Right lung (tissue), 10 donors: ENCODE measurements at places on chromosomes 5 and 9. TPM values are rescaled to one million over a fixed set of nuclear protein-coding genes. Genes with fewer than 3 reads are reported as not detected.

Gene RNF183
- polyA plus RNA-seq = 0.61 TPM

Gene SLC45A2
- 0.17 TPM for polyA plus RNA-seq

DNA sequence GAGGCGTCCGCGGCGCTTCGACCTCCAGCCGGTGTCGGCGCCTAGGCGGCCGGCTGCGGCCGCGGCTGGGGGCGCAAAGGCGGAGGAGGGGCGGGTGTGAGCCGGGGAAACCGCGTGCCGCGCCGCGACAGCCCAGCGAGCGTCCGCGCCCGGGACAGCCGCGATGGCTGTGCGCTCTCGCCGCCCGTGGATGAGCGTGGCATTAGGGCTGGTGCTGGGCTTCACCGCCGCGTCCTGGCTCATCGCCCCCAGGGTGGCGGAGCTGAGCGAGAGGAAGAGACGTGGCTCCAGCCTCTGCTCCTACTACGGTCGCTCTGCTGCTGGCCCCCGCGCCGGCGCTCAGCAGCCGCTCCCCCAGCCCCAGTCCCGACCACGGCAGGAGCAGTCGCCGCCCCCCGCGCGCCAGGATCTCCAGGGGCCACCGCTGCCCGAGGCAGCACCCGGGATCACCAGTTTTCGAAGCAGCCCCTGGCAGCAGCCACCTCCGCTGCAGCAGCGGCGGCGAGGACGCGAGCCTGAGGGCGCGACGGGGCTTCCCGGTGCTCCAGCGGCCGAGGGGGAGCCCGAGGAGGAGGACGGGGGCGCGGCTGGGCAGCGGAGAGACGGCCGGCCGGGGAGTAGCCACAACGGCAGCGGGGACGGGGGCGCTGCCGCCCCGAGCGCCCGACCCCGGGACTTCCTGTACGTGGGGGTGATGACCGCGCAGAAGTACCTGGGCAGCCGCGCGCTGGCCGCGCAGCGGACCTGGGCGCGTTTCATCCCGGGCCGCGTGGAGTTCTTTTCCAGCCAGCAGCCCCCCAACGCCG is 605 bp downstream of the CHSY3 start:
- DNase-seq = peak; percentile 6

Gene PCBD2
- 14.1 TPM for polyA plus RNA-seq

DNA sequence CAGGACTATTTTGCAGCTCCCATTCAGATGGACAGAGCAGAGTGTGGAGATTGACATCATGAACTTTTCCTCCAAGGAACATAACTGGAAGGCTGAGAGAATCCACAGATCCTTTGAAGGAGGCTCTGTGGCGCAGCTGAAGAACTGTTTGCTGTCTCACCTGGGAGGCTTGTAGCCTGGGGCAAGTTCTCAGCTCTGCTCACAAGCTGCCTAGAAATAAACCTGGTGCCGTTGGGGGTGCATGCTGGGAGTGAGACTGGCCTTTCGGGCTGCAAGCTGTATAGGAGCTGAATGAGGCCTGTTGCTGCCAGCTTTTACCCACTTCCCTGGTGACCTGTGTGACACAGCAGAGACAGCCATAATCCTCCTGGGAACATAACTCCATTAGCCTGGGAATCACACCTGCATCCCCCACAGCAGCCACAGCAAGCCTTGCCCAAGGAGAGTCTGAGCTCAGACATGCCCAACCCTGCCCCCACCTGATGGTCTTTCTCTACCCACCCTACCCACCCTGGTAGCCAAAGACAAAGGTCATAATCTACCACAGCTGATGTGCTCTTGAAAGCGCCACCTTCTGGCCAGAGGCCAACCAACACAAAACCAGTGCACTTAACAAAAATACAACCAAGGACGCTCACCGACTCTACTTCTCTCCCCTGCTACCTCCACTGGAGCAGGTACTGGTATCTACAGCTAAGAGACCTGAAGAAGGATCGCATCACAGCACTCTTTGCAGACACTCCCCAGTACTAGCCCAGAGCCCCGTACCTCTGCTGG is 205.1 kb upstream of the MRPS30 start:
- no peak for DNase-seq

DNA sequence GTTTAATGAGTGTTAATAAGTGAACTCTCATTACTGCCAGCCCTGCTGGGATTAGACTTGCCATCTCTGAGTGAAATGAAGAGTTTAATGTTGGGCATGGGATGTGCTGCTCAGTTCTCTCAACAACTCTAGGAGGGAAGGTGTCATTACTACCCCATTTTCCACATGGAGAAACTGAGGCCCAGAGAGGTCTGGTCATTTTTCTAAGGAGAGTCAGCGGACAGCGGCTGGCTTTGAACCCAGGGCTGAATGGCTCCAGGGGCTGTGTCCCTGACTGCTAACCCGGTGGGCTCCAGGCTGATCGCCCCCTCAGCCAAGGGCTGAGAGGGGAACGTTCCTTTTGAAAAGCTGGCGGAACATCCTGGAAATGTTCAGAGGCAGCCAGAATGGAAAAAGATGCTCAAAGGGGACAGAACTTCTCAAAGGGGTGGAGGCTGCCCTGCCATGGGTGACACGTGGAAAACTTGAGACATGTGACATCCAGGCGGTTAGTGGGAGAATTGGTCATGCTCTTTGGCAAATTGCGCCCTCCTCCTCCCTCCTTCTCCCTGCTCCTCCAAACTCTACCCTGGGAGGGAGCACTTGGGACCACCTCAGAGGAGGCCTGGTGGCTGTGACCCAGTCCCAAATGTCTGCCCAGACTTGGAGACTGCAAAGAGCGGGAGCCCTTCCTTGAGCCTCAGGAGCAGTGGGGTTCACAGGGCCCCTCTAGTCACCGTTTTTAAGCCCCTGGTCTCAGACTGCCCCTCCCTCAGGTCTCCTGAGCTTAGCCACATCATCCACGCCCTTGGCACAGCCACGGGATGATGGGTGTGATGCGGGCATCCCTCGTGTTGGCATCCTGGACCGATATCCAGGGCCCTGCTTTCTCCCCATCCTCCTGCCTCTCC is 28.7 kb downstream of the DNM1 start:
- DNase-seq = no peak

- no peak for DNase-seq
These were observed 175.6 kb downstream of the SPATA31D1 start for GRCh38 chr9:82164159-82164558.

DNA sequence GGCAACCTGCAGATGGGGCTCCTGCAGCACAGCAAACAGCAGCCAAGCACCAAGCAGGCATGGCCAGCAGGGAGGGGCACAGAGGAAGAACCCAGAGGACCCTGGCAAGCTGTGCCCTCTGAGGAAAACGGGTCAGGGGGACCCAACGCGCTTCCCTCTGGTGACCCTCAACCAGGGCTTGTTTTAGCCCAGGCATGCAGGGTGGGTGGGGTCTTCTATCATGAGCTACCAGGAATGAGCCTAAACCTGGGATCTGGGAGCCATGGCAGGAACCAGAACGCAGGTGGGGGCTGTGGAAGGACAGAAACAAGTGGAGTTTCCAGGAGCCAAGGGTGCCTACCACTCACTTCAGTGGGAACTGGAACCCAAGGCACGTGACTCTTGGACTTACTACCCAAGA is 20.9 kb downstream of the IPPK start:
- no peak for DNase-seq

Gene TAF11L10
- not detected for polyA plus RNA-seq
